ENCODE measurements at places on chromosomes 5 and 9. TPM values are rescaled to one million over a fixed set of nuclear protein-coding genes. Genes with fewer than 3 reads are reported as not detected.

Gene ADAMTS6
- 1.5 TPM for polyA plus RNA-seq

- no peaks in the 10 kb centered on the region for H3K36me3 ChIP-seq
- H3K4me3 ChIP-seq = no peak overlapping the region
- H3K27ac ChIP-seq = no peak overlapping the region
- H3K27me3 ChIP-seq = peaks cover 21% of the 10 kb centered on the region
Measured at GRCh38 chr5:1855596-1855995, 27.1 kb downstream of the IRX4 start.

DNA sequence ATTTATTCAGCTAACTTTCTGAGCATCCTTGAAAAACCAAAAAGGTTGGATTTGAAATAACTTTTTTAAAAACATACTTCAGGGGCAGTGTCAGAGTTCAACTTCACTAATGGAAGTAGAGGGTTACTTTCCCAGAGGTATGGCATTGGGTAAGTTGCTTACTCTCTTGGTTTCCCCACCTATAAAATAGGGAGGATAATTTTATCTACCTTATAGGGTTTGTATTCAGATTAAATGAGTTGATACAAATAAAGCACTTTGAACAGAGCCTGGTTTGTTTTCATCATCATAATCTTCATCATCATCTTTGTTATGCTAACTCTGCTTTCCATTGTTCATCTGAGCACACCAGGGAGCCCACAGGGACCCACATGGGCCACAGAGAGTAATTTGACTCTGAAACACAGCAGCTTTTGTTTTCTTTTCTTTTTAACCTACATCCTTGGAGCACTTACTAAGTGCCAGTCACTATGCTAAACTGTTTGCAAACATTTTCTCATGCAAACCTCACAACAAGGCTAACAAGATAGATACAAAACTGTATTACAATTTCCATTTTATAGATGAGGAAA is 179.1 kb upstream of the SLC24A2 start:
- peaks cover 2% of the 10 kb centered on the region for H3K27me3 ChIP-seq
- no peaks in the 10 kb centered on the region for H3K4me1 ChIP-seq
- no peak overlapping the region for H3K27ac ChIP-seq
- no peaks in the 10 kb centered on the region for H3K36me3 ChIP-seq
- DNase-seq = no peak
- no peak overlapping the region for H3K4me3 ChIP-seq

DNA sequence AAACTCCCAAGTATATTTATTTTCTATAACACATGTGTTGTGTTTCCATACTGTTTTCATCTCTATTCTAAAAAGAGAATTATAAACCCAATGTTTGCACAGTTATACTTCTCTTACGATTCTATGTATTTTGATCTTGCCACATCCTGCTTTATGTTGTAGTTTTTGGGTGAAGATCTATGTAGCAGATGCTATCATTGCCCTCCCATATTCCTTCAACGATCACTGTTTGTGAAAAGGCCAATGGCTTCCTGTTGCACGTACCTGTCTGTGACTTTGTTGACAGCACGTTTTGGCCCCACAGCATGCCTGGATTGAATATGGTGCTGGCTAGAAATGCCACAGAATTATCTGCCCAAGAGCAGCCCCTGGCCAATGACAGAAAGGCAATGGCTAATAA is 254.5 kb upstream of the EFNA5 start:
- H3K4me1 ChIP-seq = no peaks in the 10 kb centered on the region
- H3K27me3 ChIP-seq = no peaks in the 10 kb centered on the region
- no peak for DNase-seq
- H3K36me3 ChIP-seq = no peaks in the 10 kb centered on the region
- no peak overlapping the region for H3K27ac ChIP-seq

DNA sequence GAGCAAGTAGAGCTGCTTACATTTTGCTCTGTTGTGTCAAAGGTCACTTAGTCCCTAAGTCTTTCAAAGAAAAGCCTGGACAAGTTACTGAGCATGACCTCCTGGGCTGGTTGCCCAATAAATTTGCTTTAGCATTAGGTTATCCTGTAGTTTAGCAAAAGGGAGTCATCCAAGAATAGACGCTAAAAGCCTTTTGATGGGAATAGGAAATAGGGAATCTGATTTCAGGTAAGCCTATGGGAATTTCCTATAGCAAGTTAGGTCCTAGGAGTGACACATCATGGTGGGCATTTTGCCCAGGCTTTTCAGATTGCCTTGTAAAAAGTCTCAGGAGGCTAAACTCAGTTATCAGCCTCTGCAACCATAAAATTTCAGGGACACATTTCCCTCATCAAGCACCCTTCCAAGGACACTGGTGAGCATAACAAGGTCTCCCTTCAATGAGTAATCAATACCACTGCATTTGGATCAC is 67.6 kb upstream of the RANBP3L start:
- H3K27me3 ChIP-seq = no peaks in the 10 kb centered on the region
- H3K36me3 ChIP-seq = no peaks in the 10 kb centered on the region
- no peak overlapping the region for H3K27ac ChIP-seq
- no peaks in the 10 kb centered on the region for H3K4me1 ChIP-seq
- no peak for DNase-seq

DNA sequence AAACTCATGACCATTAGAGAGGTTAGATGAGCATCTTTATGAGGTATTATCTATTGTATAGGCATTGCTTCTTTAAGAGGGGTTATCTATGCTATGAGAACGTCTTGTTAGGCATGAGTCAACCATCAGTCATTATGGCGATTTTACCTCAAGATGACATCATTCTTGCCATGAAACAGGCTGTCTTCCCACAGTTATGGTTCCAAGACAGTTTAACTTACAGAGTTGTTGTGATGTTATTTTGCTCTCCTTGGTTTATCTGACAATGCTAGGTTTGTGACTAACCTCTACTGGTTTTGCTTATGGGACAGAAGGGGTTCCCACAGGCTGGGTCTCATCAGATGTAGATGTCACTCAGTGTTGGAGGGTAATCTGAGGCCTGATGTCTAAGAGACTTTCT is 1864.7 kb upstream of the ACO1 start:
- H3K27ac ChIP-seq = no peak overlapping the region
- H3K36me3 ChIP-seq = no peaks in the 10 kb centered on the region
- no peak for DNase-seq
- H3K27me3 ChIP-seq = no peaks in the 10 kb centered on the region
- no peaks in the 10 kb centered on the region for H3K4me1 ChIP-seq
- H3K4me3 ChIP-seq = no peak overlapping the region

- H3K4me1 ChIP-seq = no peaks in the 10 kb centered on the region
- peaks cover 16% of the 10 kb centered on the region for H3K36me3 ChIP-seq
- no peaks in the 10 kb centered on the region for H3K27me3 ChIP-seq
- H3K27ac ChIP-seq = no peak overlapping the region
Measured at GRCh38 chr5:143041972-143042770, 272.0 kb downstream of the ARHGAP26 start.

- H3K36me3 ChIP-seq = no peaks in the 10 kb centered on the region
- peak; percentile 77 for DNase-seq
- peaks cover 2% of the 10 kb centered on the region for H3K4me1 ChIP-seq
- H3K4me3 ChIP-seq = no peak overlapping the region
Measured at GRCh38 chr5:7261049-7261448, 134.9 kb upstream of the ADCY2 start.

Data from small intestine (tissue), 16 donors.